ENCODE measurements at places on chromosomes 1 and 21.

- peak; percentile 65 for DNase-seq
Observed at GRCh38 chr1:1435106-1435903, at the start of gene VWA1. VWA1 (plus strand) TSS chr1:1435690; CDS start chr1:1435749, 59 bp downstream.

DNA sequence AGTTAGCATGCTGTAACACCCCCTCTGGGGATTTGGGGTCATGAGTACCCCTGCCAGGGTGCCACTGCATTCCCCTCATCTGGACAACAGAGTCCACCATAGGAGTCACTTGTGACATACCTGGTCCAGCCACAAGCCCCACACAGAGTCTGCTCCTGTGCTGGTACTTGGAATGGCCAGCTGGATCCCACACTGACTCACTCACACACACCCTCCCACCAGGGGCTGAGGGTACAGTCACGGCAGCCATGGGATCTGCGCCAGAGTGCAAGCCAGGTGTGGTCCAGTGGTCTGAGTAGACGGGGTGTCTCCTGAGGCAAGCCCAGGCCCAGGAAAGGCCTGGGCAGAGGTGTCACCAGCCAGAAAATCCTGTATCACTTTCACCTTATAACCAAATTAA lies 67.7 kb downstream of the MRPL39 start:
- DNase-seq: no peak

DNA sequence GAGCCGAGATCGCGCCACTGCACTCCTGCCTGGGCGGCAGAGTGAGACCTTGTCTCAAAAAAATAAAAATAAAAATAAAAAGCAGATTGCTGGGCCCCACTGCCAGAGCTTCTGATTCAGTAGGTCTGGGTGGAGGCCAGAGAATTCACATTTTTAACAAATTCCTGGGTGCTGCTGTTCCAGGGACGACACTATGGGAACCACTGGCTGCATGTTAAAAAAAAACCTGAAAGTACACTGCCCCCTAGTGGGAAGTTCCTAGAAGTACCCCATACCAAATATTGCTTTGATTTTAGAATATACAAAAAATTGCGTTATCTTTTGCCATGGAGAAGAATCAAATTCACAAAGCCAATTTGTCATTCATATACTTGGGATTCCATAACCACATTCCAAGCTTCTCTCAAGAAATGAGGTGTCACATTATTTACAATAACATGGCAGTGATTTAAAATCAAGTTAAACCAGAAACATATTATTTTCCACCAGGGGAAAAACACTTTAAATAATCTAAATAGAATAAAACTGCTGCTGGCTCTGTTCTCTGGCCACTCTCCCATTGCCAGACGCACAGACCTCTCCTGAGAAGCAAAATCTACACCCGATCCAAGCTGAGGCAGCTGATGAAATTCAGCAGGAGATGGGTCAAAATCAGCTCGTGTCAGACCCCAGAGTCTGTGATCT lies 27.4 kb downstream of the SYF2 start:
- no peak for DNase-seq

DNA sequence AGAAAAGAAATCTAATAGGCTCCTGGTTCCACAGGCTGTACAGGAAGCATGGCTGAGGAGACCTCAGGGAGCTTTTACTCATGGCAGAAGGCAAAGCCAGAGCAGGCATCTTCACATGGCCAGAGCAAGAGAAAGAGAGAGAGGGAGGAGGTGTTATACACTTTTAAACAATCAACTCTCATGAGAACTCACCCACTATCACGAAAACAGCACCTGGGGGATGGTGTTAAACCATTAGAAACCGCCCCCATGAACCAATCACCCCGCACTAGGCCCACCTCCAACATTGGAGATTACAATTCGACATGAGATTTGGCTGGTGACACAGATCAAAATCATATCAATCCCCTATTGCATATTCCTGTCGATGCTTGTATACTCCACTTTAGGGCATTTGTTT lies 93.5 kb downstream of the MRPL39 start:
- DNase-seq: no peak
